ENCODE measurements at places on chromosomes 2 and 18. TPM values are rescaled to one million over a fixed set of nuclear protein-coding genes. Genes with fewer than 3 reads are reported as not detected.

Gene ASAP2
- 54.2 TPM for polyA plus RNA-seq

Gene TLK1
- 9.1 TPM for polyA plus RNA-seq

Gene ACOXL
- polyA plus RNA-seq = 0.16 TPM

Gene SIGLEC15
- polyA plus RNA-seq = 0.10 TPM

Gene TXNDC2
- not detected for polyA plus RNA-seq

Gene CRYGD
- not detected for polyA plus RNA-seq

Gene B3GNT7
- polyA plus RNA-seq = not detected

Gene PDCD1
- not detected for polyA plus RNA-seq

Gene CD207
- polyA plus RNA-seq = not detected

Gene ADCYAP1
- polyA plus RNA-seq = not detected

Gene GNAL
- 30.0 TPM for polyA plus RNA-seq

DNA sequence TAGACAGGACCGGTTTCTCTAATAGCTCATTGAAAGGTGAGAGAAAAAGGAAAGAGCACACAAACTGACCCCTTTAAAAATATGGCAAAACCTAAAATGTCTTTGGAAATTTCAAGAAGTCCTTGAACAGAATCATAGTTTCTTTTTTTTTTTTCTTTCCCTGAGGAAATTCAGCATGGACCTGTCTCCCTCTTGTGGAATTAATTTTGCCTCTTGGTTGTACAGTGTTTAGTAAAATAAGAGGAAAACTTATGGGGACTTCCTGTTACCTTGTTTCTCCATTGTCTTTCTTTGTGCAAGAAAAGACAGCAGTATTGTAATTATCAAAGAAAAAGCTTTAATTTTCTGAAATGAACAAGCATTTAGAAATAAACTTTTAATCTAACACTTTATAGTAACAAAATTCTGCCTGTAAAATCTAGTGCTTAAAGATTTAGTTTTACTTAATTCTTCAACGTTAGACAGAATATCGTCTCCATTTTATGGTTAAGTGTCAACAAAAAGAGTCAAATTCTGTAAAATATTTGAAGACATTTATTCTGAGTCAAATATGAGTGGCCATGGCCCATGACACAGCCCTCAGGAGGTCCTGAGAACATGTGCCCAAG, 176.3 kb upstream of the NABP1 start:
- peaks cover 11% of the 10 kb centered on the region for H3K4me1 ChIP-seq
- H3K36me3 ChIP-seq = no peaks in the 10 kb centered on the region
- no peak overlapping the region for H3K4me3 ChIP-seq
- DNase-seq = no peak
- H3K27me3 ChIP-seq = no peaks in the 10 kb centered on the region

GRCh38 chr2:28647682-28648081, 103.9 kb upstream of the PPP1CB start:
- H3K27me3 ChIP-seq = no peaks in the 10 kb centered on the region
- H3K27ac ChIP-seq = no peak overlapping the region
- peaks cover 58% of the 10 kb centered on the region for H3K4me1 ChIP-seq
- H3K4me3 ChIP-seq = no peak overlapping the region
- DNase-seq = no peak
- H3K36me3 ChIP-seq = no peaks in the 10 kb centered on the region

DNA sequence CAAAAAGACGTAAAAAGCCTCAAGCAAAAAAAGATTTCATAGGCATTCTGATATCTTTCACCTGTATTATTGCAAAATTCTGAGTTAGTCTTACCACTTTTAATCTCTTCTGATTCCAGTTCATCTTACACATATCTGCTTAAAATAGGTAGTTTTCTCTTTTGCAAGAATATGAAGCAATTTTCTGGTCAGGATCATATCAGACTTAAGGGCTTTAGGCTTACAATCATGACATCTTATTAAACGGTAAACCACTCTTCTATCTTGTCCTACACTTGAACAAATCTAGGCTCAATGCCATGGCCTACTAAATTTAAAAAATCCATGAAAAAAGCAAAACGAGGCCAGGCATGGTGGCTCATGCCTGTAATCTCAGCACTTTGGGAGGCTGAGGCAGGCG, 50.1 kb upstream of the GAREM1 start:
- no peak for DNase-seq
- no peaks in the 10 kb centered on the region for H3K27me3 ChIP-seq
- H3K36me3 ChIP-seq = no peaks in the 10 kb centered on the region
- no peak overlapping the region for H3K27ac ChIP-seq
- H3K4me1 ChIP-seq = no peaks in the 10 kb centered on the region

- H3K4me3 ChIP-seq = no peak overlapping the region
- DNase-seq = no peak
- no peaks in the 10 kb centered on the region for H3K4me1 ChIP-seq
- no peaks in the 10 kb centered on the region for H3K36me3 ChIP-seq
- no peaks in the 10 kb centered on the region for H3K27me3 ChIP-seq
Measured at GRCh38 chr2:128717758-128718710, 399.4 kb upstream of the HS6ST1 start.

- H3K27me3 ChIP-seq = peaks cover 10% of the 10 kb centered on the region
- no peaks in the 10 kb centered on the region for H3K36me3 ChIP-seq
- H3K4me3 ChIP-seq = no peak overlapping the region
- DNase-seq = no peak
- H3K27ac ChIP-seq = no peak overlapping the region
- H3K4me1 ChIP-seq = peaks cover 9% of the 10 kb centered on the region
Measured at GRCh38 chr2:71796174-71796593, 342.8 kb downstream of the DYSF start.

DNA sequence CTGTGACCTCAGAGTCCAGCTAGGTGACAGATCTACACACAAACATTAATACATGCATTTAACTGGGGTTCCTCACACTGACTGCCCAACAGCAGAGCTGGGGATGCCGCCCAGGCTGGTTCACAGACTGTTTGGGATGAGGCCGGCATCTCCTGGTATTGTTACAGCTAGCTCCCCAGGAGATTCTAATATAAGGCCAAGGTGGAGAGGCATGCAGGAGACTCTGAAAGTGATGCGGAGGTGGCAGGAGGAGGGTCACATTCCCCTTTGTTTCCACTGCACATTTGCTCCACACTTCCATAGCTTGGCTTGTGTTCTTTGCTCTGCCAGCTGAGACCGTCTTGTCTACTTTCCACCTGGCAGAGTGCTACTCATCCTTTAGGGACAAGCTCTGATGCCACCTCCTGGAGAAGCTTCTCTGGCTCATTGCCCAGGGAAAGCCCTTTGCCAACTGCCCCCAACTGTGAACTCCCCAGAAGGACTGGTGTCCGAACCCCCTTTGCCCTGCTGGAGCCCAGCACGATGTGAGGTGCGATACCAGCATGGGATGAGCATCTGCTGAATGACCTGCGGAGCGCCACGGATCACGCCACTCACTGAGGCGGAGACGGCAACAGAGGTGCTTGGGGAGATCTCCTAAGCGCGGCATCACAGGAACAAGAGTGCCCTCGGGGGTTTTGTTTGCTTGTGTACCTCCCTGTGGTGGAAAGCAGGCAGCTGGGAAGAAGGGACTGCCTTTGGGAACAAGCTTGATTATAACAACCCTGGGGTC, 88.8 kb downstream of the UXS1 start:
- no peak overlapping the region for H3K4me3 ChIP-seq
- H3K36me3 ChIP-seq = peaks cover 18% of the 10 kb centered on the region
- H3K27ac ChIP-seq = no peak overlapping the region
- no peaks in the 10 kb centered on the region for H3K27me3 ChIP-seq
- DNase-seq = no peak

DNA sequence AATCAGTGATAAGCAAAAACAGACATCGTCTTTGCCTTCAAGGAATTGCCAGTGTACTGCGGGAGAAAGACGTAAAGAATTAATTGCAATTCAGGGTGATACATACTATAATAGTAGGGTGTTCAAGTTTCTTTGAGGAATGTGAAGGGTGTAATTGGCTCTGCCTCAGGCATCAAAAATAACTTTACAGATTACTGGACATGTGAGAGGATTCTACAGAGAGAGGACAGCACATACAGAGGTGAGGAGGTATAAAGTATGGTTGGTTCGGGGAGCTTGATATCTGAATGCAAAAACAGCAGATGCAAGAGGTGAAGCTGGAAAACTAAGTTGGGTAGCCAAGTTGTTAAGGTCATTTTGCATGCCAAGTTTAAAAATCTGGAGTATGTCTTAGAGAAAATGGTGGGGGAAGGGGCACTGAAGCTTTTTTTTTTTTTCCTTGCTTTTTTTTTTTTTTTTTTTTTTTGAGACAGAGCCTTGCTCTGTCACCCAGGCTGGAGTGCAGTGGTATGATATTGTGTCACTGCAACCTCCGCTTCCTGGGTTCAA, 227.5 kb upstream of the FOSL2 start:
- DNase-seq = no peak
- peaks cover 26% of the 10 kb centered on the region for H3K4me1 ChIP-seq
- H3K4me3 ChIP-seq = no peak overlapping the region
- H3K27me3 ChIP-seq = no peaks in the 10 kb centered on the region

- no peaks in the 10 kb centered on the region for H3K36me3 ChIP-seq
- no peak overlapping the region for H3K4me3 ChIP-seq
- H3K27me3 ChIP-seq = no peaks in the 10 kb centered on the region
- DNase-seq = no peak
Measured at GRCh38 chr2:153786016-153786415, 85.7 kb upstream of the GALNT13 start.

GRCh38 chr18:70450426-70451253, 161.8 kb downstream of the SOCS6 start:
- H3K4me1 ChIP-seq = no peaks in the 10 kb centered on the region
- no peak overlapping the region for H3K27ac ChIP-seq
- H3K36me3 ChIP-seq = no peaks in the 10 kb centered on the region
- no peaks in the 10 kb centered on the region for H3K27me3 ChIP-seq

DNA sequence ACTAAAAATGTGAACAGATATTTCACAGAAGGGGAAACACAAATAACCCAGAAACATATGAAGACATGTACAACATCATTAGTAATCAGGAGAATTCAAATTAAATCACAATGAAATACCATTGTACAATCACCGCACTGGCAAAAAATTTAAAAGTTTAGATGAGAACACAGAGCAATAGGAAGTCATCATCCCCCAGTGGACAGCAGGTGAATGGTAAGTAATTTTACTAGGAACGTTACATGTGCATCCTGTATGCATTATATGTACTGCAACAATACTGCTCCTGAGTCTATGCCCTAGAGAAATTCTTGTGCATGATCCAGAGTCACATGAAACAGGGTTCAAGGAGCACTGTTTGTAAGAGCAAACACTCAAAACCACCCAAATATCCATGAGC, 713.8 kb downstream of the NRXN1 start:
- DNase-seq = no peak
- H3K4me3 ChIP-seq = no peak overlapping the region
- no peaks in the 10 kb centered on the region for H3K27me3 ChIP-seq
- H3K27ac ChIP-seq = no peak overlapping the region
